ENCODE measurements at places on chromosomes 13 and 19.
A peak's percentile ranks its signal among the peaks of the same experiment; 100 is the strongest.

DNA sequence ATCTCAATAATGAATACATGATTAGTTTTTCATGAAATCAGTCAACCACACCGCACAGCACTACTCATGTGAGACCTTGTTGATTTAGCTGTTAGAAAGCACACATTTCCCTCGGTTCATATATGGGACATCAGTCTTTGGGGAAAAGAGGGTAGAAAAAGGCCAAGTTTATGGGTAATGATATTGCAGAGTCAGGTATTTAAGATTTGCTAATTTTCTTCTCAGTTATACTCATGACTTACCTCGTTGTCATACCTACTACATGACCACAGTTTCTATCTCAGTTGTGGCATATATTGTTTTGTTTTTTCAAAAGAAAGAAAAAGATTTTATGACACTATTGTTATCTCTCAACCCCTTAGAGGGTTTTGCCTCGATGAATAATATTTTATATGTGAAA, 165.6 kb downstream of the POU4F1 start:
- no peak for DNase-seq

GRCh38 chr19:8028951-8029491, 23.5 kb upstream of the CCL25 start:
- no peak for DNase-seq

- no peak for DNase-seq
These were observed 30.0 kb upstream of the PCDH17 start for GRCh38 chr13:57601536-57601935.

DNA sequence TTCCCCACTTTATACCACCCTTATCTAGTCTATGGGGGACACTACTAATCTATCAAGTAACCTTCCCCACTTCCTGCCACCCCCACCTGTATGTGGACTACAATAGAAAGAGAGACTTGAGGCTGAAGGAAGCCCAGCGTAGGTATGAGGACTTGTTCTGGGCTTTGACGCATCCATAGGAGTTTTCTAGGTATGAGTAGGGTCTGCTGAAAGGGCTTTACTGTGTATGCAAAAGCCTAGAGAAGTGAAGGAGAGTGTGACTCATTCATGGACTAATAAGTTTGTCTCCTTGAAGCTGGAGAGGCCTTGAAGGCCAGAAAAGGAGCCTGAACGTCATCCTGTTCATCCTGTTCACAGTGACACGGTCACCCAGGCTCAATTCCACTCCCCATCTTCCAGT, 21.8 kb downstream of the TINCR start:
- no peak for DNase-seq

GRCh38 chr19:46944918-46945628, 74.6 kb upstream of the NPAS1 start:
- DNase-seq = no peak

DNA sequence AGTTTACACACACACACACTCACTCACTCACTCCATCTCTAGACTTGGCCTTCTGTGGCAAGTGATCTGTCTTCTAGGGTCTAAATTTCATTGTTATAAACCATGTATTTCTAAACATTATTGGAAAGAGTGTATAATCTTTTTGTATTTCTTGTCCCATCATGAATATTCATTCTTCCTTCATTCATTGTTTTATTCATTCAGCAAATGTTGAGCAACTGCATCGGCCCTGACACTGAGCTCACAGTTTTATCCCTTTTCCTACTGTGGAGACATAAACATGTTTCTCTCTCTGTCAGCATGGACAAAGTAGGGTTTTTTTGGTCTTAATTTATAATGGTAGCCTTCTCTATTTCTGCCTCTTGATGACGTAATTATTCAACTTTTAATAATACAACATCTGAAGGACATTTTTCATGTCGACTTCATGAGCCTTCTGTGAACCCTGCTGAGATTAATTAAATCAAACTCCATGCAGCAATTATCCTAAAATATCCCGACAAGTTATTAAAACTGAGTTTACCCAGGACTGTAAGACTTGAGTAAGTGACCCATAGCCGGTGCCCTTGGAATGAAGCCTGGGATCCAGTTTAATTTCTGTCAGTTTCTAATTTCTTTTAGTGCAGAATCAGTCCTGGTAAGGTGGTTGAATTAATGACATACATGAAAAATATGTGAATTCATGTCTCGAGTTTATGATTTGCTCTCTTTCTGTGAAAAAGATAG, 7.3 kb downstream of the SPATA13 start:
- DNase-seq = no peak

GRCh38 chr19:17889609-17890214, 18.0 kb downstream of the SLC5A5 start:
- DNase-seq = peak; percentile 68

Measured in MCF 10A (cell line).